ENCODE measurements at places on chromosomes 6 and 20.

GRCh38 chr6:74182992-74183391 is 487.0 kb downstream of the CD109 start:
- DNase-seq: no peak

- no peak for DNase-seq
These were observed 90.8 kb downstream of the ZNF217 start for GRCh38 chr20:53502820-53503219.

DNA sequence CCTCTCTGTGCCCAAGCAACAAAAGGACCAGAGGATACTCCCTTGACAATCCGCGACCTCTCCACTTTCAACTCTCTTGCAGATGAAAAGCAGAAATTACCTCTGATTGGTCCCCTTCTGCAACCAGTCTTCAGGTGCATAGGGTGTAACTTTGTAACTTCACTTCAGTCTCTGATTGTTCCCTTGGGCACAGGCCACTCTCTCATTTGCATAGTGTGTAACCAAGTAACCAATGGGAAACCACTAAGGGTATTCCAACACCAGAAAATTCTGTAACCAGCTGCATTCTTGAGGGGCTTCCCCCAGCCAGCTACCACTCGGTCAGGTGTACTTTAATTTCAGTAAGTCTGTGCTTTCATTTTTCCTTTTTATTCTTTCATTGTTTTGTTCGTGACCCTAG is 4.4 kb upstream of the RAET1L start:
- DNase-seq: no peak

- no peak for DNase-seq
These were observed 637.1 kb downstream of the UTRN start for GRCh38 chr6:144922120-144922722.

- DNase-seq: no peak
These were observed 793.6 kb downstream of the TFAP2A start for GRCh38 chr6:9621276-9621675.

GRCh38 chr20:57038608-57039440 is 227.6 kb downstream of the BMP7 start:
- no peak for DNase-seq

DNA sequence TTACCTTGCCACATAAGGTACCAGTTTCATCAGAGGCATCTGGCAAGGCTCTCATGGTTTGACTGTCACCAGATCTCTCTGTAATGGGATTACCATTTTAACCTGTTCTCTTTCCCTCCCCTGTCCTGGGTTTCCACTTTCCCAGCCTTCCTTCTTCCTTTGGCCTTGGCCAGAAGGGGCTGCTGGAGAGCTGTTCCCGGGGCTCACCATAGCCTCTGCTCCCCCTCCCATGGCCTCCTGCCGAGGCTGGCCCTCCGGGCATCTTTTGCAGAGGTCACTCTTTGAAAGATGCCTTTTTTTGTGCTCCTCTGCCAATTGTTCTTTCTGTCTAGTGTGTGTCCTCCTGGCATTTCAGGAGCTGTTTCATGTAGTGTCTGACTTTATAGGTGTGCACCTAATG is 100.7 kb upstream of the SCP2D1 start:
- no peak for DNase-seq

DNA sequence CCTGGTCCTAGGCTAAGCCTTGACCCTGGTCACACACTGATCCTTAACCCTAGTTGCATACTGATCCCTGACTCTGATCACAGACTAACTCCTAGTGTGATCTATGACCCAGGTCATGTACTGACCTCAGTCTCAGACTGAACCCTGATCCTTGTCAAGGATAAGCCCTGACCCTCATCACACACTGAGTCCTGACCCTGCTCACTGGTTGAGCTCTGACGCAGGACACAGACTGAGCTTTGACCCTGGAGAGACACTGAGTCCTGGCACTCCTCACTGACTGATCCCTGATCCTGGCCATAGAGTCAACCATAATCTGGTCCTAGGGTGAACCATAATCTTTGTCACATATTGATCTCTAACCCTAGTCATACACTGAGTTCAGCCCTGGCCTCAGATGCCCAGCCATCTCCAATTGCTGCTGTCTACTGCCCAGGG is 37.9 kb downstream of the KCNB1 start:
- no peak for DNase-seq

GRCh38 chr6:29853245-29853644 is 25.6 kb downstream of the HLA-G start:
- no peak for DNase-seq

- DNase-seq: no peak
These were observed 336.0 kb downstream of the SYNE1 start for GRCh38 chr6:152301021-152301764.

DNA sequence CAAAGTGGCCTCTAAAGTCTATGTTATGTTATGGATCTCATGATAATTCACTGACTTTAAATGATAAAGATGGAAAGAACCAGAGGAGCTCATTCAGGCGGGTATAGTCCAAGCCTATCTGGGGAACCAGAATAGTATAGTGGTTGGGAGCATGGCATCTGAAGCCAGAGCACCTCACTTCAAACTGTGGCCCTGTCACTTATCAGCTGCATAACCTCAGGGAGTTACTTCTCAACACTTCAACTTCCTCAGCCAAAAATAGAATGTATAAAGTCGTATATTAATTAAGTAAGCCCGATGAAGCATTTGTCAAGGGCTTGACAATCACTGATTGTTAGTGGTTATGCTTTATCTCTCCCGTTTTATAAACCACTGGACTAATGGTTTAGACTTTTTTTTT is 112.7 kb downstream of the RTN4IP1 start:
- DNase-seq: no peak

DNA sequence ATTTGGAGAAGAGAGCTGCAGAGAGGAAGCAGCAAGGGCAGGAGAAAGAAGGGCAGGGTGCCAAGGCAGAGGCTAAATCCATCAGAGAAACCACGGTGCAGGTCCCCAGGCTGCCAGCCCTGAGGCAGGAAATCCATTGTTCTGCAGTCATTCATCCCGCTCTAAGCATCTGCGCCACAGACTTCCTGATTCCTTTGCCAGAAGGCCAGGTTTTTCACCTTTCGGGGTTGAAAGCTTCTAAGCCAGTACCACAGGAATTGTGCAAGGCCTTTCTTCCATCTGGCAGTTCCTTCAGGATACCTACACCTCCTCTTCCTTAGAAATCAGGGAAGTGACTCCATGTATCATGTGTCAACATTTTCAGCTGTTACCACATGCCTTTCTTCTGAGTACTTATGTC is 45.6 kb downstream of the ADGRF5 start:
- no peak for DNase-seq

GRCh38 chr6:13187692-13188091 is 140.6 kb downstream of the TBC1D7 start:
- DNase-seq: no peak

DNA sequence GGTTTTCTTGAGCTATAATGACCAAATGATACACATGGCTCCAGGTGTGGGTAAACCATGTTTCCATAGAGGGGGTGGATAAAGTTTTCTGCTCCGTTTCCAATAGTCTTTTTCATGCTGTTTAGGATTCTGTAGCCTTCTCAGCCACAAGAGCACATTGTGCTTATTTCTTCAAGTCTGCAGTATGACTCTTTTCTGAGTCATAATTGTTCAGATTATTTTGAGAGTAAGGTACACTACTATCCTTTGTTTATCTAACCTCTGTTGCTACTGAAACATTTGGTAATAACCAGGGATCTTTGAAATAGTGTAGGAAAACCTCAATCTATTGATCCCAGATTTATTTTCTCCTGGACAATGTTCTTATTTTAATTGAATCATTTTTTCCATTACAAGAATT is 247.9 kb upstream of the BMP2 start:
- no peak for DNase-seq

GRCh38 chr6:101226677-101227135 is 166.8 kb upstream of the GRIK2 start:
- no peak for DNase-seq

- no peak for DNase-seq
These were observed 82.6 kb downstream of the SLC22A3 start for GRCh38 chr6:160430751-160431150.

DNA sequence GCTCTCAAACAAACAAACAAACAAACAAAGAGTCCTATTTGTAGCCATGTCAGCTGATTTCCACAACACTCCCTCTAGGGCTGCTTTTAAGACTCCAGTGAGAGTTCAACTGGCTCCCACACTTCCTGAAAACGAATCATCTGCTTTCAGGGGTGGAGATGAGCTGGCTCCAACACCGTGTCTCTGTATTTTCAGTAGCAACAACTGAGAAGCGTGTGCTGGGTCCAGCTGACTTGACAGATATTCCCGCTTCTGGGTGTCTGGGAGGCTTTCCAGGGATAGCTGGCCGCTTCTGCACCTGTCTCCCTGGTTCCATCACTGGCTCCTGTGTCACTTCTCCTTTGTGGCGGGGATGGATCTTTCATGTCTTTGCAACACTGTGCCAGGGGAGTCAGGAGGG is 272.5 kb upstream of the SOX4 start:
- DNase-seq: no peak

GRCh38 chr6:16095180-16095579 is 33.7 kb upstream of the MYLIP start:
- DNase-seq: no peak

- DNase-seq: no peak
These were observed 93.4 kb downstream of the THBS2 start for GRCh38 chr6:169160091-169160854.

- no peak for DNase-seq
These were observed 130.8 kb downstream of the OGFRL1 start for GRCh38 chr6:71419217-71420094.

DNA sequence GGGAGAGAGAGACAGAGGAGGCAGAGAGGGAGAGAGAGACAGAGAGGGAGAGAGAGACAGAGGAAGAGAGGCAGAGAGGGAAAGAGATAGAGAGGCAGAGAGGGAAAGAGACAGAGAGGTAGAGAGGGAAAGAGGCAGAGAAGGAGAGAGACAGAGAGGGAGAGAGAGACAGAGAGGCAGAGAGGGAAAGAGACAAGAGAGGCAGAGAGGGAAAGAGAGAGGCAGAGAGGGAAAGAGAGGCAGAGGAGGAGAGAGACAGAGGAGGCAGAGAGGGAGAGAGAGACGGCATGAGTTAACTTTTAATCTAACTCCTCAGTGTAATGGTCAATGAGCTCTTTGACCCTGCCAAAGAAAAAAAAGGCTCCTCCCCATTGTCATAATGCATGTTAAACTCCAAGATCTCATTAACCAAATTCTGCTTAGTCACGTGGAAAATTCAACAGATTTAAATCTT is 7.1 kb downstream of the ELOVL2 start:
- no peak for DNase-seq

- no peak for DNase-seq
These were observed 996 bp downstream of the DOK5 start for GRCh38 chr20:54476169-54477009.

DNA sequence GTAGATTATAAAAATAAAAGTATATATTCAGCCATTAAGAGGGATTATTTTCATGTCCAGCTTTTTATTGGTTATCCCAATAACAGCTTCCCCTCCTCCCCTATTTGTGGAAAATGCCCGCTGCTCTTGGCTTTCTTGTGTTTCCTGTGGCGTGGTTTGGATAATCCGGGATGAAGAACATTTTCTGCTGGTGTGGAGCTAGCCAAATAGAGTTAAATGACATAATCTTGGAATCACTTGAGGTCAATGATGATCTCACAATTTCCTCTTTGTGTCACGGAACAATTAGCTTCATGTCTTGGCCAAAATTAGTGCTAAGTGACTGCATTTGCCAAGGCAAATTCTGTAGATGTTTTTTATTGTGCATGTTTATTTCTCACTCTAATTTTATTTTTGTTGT is 394.0 kb downstream of the LAMA2 start:
- DNase-seq: no peak

- DNase-seq: no peak
These were observed 70.3 kb upstream of the RALGAPA2 start for GRCh38 chr20:20782755-20783154.

GRCh38 chr6:118876814-118877213 is 17.1 kb upstream of the ASF1A start:
- DNase-seq: no peak

DNA sequence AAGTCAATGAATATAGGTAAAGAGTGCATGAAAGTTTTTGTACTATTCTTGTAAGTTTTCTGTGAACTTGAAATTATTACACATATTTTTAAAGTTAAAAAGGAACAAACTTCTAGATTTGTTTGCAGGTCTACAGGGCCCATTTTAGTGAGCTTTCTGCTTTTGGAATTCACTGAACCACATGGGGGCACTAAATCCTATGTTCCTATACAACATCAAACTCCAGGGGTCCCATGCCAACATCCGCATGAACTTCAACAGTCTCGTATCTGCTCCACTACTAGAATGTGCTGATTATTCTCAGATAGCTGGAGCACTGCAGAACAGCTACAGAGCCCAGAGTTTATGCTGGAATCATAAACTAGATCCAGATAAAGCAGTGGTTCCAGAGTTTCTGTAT is 347.9 kb upstream of the SPTLC3 start:
- DNase-seq: no peak

DNA sequence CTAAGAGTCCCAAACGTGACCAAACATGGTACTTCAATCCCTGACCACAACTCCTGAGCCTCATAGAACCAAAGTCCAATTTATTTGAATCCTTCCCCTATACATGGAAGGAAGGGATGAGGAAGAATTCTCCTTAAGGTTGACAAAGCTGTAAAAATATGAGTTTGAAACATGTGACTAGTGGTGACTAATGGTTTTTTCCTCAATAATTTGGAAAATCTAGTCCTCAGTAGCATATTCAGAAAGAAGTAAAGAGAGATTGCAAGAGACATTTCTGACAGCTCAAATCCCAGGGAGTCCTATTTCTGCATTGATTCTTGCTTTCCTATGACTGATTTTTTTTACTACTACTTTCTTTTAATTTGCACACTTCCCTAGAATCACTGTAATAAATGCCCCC is 443.7 kb downstream of the FRK start:
- no peak for DNase-seq

DNA sequence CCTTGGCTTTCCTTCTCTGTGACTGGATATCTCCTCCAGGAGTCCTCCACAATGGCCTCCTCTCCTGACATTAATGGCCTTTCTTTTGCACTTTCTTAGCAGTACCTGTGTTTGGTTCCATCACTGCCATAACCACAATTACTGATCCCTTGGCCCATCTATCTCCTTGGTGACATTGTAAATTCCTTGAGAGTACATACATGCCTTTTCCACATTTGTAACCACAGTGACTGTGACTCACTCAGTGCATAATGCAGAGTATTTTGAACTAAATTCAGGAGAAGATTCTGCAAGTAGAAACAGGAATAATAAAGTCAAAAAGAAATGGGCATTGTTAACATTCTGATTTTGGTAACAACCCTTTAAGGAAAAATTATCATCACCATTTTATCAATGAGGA is 197.2 kb upstream of the SOX4 start:
- no peak for DNase-seq

- DNase-seq: no peak
These were observed 121.6 kb upstream of the LGSN start for GRCh38 chr6:63441266-63441956.

DNA sequence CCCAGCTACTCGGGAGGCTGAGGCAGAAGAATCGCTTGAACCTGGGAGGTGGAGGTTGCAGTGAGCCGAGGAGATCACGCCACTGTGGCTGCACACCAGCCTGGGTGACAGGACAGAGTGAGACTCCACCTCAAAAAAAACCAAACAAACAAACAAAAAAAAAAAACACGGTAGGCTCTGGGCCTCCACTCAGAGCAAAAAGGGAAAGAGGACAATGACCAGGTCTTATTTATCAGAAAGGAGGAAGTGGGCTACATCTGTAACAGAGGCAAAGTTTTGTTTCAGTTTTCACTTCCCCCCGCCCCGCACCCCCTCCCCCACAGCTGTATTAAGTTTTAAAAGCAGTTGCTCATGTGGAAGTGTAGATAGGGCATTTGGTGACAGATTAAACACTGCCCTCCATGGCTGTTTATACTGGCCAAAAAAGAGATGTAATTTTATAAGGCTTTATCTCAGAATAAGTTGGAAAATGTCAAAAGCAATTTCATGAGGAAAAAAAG is 114.6 kb downstream of the RCAN2 start:
- DNase-seq: no peak

GRCh38 chr6:149084026-149084425 is 233.5 kb upstream of the TAB2 start:
- no peak for DNase-seq

All from cortex of kidney (tissue), 1 donor.